ENCODE measurements at places on chromosomes 2 and 18.

DNA sequence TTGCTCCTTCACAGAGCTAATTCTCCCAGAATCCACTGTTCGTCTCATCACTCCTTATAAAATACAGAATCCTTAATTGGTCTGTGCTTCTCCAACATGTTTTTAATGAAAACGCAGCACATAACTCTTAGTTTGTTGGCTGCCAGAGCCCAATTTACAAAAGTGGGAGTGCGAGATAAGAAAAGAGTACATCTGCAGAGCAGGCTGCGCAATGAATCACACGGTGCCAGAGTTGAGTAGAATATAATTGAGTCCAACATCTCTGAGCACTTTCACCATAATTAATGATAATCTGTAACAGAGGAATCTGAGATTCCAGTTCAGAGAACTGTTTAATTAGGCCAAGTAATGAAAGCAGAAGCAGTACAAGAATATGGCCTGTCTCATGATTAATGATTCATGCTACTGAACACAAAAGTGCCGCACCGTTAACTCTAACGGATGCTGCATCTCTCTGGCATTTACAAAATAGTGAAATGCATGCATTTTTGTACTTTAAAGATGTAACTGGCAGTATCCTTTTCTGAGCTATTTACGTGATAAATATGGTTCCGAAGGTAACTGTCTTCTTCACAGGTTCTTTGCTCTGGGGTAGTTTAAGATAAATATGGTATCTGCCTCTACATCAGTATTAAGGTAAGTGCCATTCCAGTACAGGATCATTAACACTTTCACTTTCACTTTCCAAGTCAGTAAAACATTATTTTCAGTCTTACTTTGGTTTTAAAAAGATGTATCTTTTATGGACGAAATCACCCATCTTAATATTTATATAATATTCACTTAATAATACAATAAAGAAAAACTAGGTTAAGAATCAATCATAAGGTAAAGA, 785.6 kb downstream of the NR4A2 start:
- no peak for DNase-seq

GRCh38 chr18:1559563-1559962, 654.9 kb downstream of the ADCYAP1 start:
- no peak for DNase-seq

DNA sequence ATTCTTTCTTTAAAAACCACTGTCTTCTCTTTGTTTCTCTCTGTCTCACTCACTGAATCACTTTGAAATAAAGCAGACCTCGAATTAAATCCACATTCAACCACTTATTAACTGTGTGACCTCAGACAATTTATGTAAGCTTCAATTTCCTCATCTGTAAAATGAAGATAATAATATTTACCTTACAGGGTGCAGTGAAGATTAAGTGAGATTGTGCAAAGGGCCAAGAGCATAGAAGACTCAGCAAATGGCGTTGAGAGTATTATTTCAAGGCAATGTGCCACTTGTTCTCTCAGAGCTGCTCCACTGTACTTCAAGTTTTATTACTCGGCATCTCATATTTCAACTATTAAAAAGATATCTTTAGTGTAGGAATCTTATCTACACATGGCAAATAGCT, 454.2 kb upstream of the HNRNPA3 start:
- DNase-seq = no peak

- DNase-seq = no peak
Measured at GRCh38 chr2:164899121-164899520, 56.2 kb downstream of the SLC38A11 start.

GRCh38 chr2:199833525-199833924, 17.5 kb downstream of the FTCDNL1 start:
- no peak for DNase-seq

DNA sequence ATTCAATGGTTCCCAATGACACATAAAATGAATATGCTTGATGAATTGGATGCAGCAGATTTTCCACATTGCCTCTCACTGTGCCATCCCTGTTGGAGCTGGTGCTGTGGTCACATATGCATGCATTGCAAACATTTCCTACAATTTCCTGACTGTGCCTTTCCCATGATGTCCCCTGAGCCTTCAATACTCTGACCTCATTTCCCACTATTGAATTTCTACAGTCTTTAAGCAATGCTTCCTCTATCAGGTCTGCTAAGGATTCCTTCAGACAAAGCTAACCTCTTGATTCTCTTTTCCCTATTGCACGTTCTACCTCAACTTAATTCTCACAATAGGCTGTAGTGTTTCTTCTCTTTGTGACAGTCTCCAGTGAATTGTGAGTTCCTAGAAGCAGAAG, 342.5 kb upstream of the CRIM1 start:
- DNase-seq = no peak

DNA sequence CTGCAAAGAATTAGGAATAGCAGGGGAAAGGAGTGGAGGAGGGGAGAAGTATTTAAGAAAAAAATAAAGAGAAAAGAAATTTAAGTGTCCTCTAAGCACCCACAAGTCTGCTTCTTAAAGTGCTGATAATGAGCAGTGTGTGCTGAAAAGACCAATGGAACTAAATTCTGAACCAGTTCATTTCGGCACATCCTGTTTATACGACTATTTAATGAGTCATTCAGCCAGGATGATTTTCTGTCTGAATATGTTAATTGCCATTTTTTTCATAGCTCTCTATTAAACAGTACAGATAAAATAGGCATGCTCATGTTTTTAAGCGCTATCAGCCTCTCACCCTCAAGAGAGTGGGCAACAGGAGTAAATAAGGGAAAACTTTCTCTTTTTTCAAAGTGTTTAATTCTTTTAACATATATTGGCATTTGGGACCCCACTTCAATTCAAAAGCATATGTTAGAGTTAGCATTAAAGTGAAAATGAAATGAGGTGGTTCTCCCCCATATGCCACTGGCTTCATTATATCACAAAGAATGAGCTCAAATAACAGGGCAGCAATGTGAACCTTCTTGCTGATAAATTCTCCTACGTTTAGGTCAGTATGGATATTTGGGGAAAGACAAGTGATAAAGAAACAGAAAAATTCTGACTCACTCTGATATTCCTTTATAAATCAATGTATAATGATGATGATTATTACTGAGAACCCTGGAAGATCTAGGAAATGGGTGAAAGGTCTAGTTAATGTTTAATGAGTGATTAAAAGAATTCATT, 87.5 kb downstream of the TCF4 start:
- DNase-seq = peak; percentile 97

GRCh38 chr2:43142921-43143438, 83.4 kb downstream of the ZFP36L2 start:
- no peak for DNase-seq

- DNase-seq = no peak
Measured at GRCh38 chr2:114548151-114548550, 105.7 kb downstream of the DPP10 start.

- DNase-seq = peak; percentile 47
Measured at GRCh38 chr18:4125224-4125623, 329.9 kb downstream of the DLGAP1 start.

- DNase-seq = no peak
Measured at GRCh38 chr18:75016025-75016717, 192.8 kb downstream of the PTGR3 start.

- no peak for DNase-seq
Measured at GRCh38 chr2:83067947-83068346, 1391.1 kb downstream of the SUCLG1 start.

- no peak for DNase-seq
Measured at GRCh38 chr2:196162586-196163175, 8.7 kb downstream of the STK17B start.

DNA sequence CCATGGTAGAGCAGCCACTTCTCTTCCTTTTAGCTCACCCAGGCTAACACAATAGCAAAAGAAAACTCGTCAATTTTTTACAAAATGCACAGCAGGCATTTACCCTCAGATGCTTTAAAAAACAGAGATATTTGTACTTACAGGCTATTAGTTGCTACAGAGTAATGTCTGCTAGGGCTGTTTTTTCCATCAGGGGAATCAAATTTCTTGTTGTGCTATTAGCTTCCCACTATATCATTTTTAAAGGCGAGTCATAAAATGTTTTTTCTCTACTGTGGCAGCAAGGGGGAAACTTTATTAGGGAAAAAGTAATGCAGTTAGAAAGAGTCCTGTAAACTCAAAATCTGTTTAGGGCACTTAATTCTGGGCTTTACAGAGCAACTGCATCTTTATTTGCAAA, 277.9 kb upstream of the THSD7B start:
- DNase-seq = no peak

DNA sequence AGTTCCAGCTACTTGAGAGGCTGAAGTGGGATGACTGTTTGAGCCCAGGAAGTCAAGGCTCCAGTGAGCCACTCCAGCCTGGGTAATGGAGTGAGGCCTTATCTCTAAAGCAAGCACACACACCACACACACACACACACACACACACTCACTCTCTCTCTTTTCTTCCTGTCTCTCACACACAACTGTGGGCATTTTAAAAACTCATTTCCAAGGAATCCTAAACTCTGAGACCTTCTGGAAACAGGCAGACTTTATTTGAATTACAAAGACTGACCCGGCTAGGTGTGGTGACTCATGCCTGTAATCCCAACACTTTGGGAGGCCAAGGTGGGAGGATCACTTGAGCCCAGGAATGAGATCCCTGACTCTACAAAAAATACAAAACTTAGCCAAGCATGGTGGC, 21.3 kb downstream of the WDSUB1 start:
- peak; percentile 76 for DNase-seq

DNA sequence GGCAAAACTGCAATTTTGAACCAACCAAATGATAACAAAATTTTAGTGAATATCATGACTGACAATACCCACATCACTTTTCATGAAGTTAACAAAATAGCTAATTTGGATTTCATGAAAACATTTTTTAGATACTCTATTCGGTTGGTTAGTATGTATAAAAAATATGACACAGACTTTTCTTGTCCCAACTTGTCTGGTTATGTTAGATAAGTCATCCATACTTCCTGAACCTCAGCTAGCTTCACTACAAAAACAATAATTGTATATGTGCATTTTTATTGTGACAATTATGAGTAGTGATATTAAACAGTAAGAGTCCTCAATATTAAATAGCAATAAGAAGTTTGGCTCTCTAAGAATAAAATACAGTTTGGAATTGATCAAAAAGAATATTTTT, 408.1 kb upstream of the DSEL start:
- DNase-seq = no peak

- DNase-seq = no peak
Measured at GRCh38 chr18:1653873-1654272, 749.2 kb downstream of the ADCYAP1 start.

- peak; percentile 76 for DNase-seq
Measured at GRCh38 chr18:55539240-55539639, 48.8 kb downstream of the TCF4 start.

- no peak for DNase-seq
Measured at GRCh38 chr2:161147856-161148255, 12.4 kb upstream of the TANK start.

DNA sequence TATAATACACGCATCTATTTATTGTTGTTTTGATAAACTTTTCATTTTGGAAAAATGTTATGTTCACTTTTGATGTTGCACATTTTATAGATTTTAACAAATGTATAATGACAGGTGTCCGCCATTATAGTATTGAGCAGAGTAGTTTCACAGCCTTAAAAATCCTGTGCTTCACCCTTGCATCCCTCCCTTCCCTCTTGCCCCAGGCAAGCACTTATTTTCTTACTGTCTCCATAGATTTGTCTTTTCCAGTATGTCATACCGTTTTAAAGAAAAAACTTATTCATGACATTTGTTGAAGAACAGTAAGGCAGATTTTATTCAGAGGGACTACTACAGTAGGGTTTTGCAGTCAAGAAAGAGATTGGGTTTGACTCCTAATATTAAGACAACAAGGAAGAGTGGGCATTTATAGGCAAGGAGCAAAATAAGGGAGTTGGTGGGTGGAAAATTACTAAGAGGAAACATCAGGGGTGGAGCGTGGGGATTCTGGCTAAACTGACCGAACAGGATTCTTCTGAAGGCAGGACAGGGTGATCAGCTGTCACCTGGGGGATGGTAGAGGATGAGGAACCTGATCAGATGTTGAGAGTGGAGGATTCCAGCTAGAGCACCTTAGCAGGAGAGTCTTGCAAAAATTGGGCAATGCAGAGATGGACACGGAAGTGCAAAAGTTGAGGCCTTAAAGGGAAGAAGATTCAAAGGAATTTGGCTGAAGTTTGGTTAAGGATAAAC, 108.8 kb downstream of the NCK2 start:
- DNase-seq = no peak

DNA sequence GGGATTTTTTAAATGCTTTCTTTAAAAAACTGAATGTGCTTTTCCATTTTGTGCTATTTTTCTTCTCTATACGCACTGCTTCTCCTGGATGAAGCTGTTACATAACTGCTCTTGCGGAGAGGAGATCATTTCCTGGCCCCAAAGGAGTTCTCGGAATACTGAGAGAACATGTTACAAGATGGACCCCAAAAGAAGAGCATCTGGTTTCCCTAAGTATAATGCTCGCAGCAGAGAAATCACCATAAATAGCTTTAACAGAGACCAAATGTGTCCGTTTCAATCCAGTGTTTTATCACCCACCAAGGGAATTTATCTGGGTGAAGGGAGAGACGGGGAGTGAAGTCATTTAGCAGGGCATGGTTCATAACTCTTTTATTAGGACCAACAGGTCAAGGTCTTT, 80.1 kb downstream of the RBM43 start:
- DNase-seq = no peak

DNA sequence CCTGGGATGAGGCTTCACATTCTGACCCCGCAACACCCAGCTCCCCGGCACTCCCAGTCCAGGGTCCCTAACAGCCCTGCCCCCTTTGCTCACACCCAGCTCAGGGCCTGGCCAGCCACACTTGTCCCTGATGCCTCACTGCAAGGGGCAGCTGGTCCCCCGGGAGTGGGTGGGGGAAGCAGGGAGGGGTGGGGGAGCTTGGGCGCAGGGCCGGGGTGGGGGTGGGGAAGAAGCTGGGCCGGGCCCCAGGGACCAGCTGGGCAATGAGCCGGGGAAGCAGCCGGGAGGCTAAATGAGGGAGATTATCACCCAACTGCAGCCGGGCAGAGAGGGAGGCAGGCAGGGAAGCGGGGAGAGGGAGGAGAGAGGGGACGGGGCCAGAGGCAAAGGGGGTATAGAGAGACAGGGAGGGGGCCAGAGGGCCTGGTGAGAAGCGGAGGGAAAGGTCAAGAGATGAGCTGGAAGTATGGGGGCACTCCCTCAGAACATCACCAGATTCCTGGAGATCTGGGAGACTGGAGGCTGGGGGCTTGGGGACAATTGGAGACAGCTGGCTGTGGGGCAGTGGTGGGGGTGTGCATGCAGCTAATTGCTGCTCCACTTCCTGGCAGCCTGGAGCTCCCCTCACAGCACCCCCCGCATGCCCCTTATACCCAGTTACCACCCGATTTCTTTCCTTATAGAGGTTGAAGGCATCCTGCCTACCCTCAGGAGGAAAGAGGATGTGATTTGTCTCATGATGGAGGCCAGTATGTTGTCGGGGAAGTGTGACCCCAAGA, 2.5 kb upstream of the ASIC4 start:
- no peak for DNase-seq

- DNase-seq = no peak
Measured at GRCh38 chr2:236545814-236546480, 23.7 kb upstream of the ACKR3 start.
